Globus pallidus (tissue), 1 donor: ENCODE measurements at places on chromosomes 7 and 10.

DNA sequence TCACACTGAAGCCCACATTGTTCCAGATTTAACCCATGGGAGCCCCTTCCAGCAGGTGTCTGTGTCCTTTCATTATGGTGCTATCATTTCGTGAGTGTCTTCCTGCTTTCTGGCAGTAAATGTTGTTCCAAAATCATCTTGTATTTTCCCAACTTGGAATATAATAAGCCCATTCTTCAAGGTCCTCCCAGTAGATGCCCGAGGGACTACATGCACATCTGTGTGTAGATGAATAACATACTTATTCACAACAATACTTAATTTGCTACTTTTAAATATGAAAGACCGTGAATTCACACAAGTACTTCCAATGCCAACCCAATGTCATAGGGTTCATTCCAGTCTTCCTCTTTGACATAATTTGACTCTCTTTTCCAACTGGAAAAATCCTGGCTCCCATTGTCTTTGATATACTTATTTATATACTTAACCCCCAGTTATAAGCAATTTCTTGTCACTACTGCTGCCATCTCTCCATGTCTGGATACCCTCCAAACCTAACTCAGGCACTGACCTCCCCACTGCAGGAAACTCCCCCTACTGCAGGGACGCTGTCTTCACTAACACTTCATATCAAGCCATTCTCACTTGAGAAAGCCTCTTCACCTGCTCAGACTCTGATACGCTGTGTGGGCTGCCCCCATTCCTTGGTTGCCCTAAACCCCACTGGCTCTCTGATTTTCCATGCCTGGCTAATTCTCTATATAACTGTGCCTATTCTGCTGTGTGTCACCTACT, 1119.2 kb downstream of the CNTNAP2 start:
- no peak for DNase-seq

DNA sequence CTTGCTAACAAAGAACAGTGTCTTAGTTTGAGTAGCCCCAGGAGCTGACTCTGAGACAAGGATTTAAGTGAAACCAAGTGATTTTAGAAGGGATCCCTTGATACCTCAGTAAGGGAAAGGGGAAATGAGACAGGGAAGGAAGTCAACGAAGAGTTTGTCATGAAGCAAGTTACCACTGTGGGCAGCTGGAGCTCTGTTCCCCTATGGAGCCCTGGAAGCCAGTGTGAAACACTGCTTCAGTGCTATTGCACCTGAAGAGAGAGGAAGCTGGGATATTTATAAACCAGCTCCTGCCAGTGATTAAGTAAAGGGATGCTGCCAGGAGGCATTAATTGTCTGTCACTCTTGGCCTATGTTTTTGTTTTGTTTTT, 58.9 kb upstream of the WAPL start:
- no peak for DNase-seq

DNA sequence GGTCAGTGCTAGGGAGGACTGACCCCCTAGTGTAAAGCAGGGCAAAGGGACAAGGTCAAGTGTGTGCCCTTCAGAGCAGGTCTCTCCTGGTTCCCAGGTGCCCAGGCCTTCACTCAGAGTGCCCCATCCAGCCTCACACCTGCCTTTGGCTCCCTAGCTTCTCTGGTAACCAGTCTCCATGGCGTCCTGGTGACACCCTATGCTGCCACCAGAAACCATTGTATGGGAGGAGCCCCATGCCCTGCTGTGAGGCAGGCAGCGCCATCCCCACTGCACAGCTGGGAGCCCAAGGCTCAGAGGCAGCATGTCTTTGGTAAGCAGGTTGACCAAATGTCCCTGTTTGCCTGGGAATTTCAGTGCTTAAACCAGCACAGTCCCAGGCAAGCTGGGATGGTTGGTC, 33.1 kb upstream of the HMX3 start:
- no peak for DNase-seq

DNA sequence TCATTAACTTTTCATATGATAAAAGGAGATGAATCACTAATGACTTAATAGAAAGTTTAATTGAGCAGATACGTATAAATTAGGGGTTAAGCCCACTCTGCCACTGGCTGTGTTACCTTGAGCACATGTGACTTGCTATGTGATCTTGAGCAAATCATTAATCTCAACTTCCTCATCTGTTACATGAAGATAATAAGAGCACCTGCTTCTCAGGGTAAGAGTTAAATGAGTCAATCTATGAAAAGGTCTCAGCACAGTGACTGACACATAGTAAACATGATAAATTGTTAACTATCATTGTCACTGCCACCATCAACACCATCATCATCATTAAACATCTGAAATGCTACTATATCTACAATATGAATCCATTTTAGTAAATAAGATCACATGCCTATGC, 110.8 kb downstream of the TPK1 start:
- no peak for DNase-seq

- DNase-seq, result no peak
Measured at GRCh38 chr7:138625849-138626230, 75.3 kb downstream of the SVOPL start.

DNA sequence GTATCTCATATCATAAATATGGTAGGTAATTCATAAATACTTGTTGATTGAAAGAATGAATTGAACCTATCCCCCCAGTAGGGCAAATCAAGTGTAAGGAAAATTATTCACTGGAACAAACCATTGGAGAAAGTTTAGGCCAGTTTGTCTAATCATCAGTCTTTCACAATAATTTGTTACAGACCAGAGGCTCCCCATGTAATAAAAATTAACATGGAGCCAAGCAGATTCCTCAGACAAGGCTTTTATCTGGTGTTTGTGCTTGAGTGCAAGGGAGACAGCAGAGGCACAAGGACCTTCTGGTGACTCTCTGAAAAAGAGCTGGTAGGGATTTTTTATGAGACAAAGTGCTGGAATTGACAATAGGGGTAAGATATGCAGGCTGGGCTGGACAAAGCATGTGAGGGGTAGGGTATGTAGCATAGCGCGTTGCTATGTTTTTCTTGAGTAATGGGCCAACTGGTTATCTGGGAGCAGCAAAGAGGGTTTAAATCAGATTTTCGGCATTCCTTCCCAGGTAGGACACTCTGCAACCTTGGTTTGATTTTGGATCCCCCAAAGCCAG, 7.8 kb upstream of the PANK1 start:
- DNase-seq, result no peak

GRCh38 chr10:96720422-96721206, at the start of gene PIK3AP1:
TSS of gene PIK3AP1 (minus strand) at chr10:96720514. CDS start at chr10:96720394, 120 bp downstream.
- DNase-seq, result no peak
